ENCODE measurements at places on chromosomes 16 and 17. TPM values are rescaled to one million over a fixed set of nuclear protein-coding genes. Genes with fewer than 3 reads are reported as not detected.

The GRIN2A gene
- total RNA-seq, result not detected

The DVL2 gene
- 53.2 TPM for total RNA-seq

GRCh38 chr17:15649861-15650421 lies 30.4 kb upstream of the FBXW10B start:
- peaks cover 16% of the 10 kb centered on the region for H3K4me1 ChIP-seq
- H3K36me3 ChIP-seq, result peaks cover 3% of the 10 kb centered on the region
- no peak overlapping the region for H3K4me3 ChIP-seq
- no peaks in the 10 kb centered on the region for H3K27me3 ChIP-seq

GRCh38 chr17:59327981-59328290 lies 3.5 kb upstream of the YPEL2 start:
- H3K27ac ChIP-seq, result peak overlapping the region; percentile 84
- no peak overlapping the region for H3K4me3 ChIP-seq
- no peaks in the 10 kb centered on the region for H3K36me3 ChIP-seq
- peak; percentile 33 for DNase-seq
- no peaks in the 10 kb centered on the region for H3K27me3 ChIP-seq
- H3K4me1 ChIP-seq, result peaks cover 49% of the 10 kb centered on the region

DNA sequence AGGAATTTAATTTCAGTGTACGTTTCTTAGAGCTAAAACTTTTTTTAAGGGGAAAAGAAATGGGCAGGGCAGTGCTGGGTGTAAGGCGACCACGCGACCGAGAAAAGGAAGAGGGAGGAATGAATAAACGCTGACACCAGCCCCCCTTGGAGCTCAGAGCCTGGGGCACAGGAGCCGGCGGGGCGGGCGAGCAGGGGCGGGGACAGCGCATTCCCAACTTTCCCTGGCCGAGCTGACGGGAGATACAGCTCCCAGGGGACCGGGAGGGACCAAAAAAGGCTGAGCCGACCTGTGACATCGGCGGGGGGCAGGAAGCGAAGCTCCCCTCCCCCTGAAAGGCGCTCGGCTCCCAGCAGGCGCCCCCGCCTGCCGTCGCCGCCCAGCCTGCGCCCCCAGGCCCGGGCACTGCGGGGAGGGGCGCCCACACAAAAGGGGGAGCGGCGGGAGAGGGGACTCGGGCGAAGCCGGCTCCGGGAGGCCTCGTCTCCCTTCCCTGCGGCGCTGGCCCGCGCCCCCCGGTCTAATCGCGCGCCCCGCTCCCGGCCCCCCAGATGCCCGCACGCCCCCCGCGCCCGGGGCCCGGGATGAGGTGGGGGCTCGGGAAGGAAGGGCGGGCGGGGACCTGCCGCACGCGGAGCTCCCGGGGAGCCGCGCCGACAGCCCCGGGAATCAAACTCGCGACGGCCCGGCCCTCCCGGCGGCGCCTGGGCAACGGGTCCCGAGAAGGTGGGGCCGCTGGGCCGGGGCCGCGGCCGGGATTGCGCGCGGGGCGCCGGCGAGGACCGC lies 622 bp downstream of the CUEDC1 start:
- no peak for DNase-seq
- H3K27ac ChIP-seq, result no peak overlapping the region
- H3K4me3 ChIP-seq, result peak overlapping the region; percentile 51
- no peaks in the 10 kb centered on the region for H3K36me3 ChIP-seq
- H3K27me3 ChIP-seq, result peaks cover 54% of the 10 kb centered on the region

- peaks cover 25% of the 10 kb centered on the region for H3K4me1 ChIP-seq
- H3K36me3 ChIP-seq, result no peaks in the 10 kb centered on the region
- peak overlapping the region; percentile 98 for H3K27ac ChIP-seq
- H3K4me3 ChIP-seq, result peak overlapping the region; percentile 86
- DNase-seq, result peak; percentile 88
Observed at GRCh38 chr17:21098934-21099689, 27.7 kb upstream of the DHRS7B start.

DNA sequence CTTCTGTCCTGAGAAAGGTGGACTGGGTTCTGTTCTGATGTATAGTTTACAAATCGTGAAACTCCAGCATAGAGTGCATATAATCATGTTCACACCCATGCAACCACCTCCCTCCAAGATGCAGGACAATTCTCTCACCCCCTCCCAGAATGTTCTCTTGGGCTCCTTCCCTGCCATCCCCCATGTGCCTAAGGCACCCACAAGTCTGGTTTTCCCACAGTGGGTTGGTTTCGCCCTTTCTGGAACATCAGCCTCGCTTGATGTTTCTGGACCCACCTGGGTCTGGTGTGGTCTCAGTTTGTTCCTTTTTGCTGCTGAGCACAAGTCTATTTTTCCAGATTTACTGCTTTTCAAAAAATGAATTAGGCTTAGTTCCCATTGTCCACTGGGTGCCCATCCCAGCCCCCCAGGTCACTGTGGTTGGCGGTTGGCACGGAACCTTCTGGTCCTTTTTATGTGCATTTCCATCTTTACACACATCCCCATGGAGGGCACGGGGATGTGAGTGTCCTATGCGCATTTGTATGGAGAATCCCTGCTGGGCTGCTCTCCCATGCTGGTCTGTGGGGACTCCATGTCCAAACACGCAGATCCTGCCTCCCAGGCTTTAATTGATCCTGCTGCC lies 19.0 kb downstream of the MAP2K3 start:
- no peak overlapping the region for H3K27ac ChIP-seq
- H3K27me3 ChIP-seq, result no peaks in the 10 kb centered on the region
- no peak overlapping the region for H3K4me3 ChIP-seq

DNA sequence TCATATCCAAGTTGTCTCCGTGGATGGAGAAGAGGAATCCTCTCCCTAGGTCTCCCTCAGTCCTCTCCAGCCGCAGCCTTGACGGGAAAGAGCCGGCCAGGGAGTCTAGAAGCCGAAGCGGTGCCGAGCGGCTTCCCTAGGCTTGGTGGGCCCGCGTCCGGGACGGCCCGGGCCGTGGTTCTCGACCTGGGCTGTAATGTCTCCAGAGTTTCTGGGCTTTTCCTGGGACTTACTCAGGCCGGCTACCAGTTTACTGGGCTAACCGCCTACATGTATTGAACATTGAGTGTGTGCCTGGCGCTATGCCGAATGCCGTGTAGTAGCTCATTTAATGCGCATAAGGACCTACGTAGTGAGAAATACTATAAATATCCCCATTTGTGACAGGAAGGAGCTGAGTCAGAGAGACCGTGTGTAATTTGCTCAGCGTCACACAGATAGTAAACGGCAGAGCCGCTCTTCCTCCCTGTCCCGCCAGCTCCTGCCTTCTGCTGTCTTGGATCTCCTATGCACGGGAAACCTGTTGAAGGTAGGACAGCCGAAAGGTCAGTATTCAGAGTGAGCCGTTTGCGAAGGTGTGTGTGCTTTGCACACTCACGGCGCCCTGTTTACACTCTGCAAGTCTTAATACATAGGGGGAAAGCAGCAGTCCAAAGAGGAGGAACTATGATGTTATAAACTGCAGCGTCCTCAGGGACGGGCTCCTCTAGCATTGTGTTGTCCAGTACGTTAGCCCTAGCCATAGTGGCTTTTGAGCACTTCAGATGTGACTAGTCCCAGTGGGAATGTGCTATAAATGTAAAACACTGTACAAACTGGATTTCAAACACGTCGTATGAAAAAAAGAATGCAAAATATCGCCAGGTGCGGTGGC lies 723 bp upstream of the SPAG5 start:
- peak overlapping the region; percentile 93 for H3K27ac ChIP-seq
- H3K4me3 ChIP-seq, result peak overlapping the region; percentile 88
- no peaks in the 10 kb centered on the region for H3K27me3 ChIP-seq
- DNase-seq, result peak; percentile 52

- no peak for DNase-seq
- no peaks in the 10 kb centered on the region for H3K27me3 ChIP-seq
- H3K4me1 ChIP-seq, result no peaks in the 10 kb centered on the region
- H3K36me3 ChIP-seq, result no peaks in the 10 kb centered on the region
- no peak overlapping the region for H3K4me3 ChIP-seq
Observed at GRCh38 chr16:77759201-77759600, 29.2 kb upstream of the VAT1L start.

DNA sequence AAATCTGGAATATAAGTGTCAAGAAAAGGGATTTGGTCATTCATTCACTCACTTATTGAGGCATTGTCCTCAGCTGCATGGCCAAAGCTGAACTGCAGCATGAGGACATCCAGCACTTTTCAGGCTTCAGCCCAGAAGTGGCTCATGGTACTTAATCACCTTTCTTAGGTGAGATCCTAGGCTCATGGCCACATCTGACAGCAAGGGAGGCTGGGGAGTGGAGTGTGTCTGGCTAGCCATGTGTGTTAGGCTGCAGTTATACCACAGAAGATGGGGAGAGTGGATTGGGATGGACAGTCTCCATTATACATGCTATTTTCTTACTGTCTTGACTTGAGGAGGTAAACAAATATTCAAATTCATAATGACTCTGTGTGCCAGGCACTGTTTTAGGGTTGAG lies 68.8 kb downstream of the SHISA6 start:
- DNase-seq, result no peak
- H3K36me3 ChIP-seq, result no peaks in the 10 kb centered on the region
- H3K4me3 ChIP-seq, result no peak overlapping the region
- no peak overlapping the region for H3K27ac ChIP-seq
- H3K4me1 ChIP-seq, result no peaks in the 10 kb centered on the region

DNA sequence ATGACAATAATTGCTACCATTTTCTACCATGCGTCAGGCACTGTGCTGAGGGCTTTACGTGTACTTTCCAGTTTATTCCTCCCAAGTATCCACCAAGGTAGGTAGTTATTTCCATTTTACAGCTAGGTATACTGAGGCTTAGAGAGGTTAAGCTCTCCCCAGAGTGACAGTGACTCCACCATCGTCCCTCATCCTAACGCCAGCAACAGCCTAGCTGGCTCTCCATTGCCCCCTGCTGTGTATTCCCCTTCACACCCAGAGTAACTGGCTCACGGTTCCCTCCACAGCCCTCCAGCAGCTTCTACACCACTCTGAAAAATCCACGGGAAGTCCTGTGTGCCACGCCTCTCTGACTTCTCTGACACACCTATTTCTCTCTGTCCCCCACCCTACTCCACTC lies 7.1 kb upstream of the ASGR1 start:
- no peak for DNase-seq
- no peaks in the 10 kb centered on the region for H3K36me3 ChIP-seq
- H3K27me3 ChIP-seq, result no peaks in the 10 kb centered on the region
- H3K4me1 ChIP-seq, result peaks cover 4% of the 10 kb centered on the region
- H3K4me3 ChIP-seq, result no peak overlapping the region

Measured in activated CD4-positive, alpha-beta T cell treated with anti-CD3 and anti-CD28 coated beads, Interleukin-2, amount 10 ng/mL, durations not matched to agents 7 days and 5 days (primary cell).